ENCODE measurements at places on chromosomes 12 and 14.
A peak's percentile ranks its signal among the peaks of the same experiment; 100 is the strongest.

DNA sequence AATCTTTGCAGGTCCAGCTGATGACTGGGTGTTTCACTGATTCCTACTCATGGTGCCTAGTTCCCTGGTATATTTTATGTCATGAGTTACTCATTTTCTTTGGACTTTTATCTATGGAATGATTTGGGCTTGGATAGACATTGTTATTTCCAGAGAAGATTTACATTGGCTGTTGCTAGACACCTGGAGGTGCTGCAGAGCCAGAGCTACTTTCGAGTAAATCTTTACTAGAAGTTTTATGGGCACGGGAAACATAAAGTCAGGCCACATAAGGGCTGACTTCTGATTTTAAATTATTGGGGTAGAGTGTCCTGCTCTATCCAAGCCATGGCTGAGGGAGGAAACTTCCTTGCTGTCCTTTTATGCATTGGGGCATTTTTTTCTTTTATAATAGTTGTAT is 175.9 kb upstream of the ABCD2 start:
- no peak for DNase-seq

GRCh38 chr12:47717046-47717442 is 8.2 kb downstream of the ENDOU start:
- DNase-seq: peak; percentile 29

DNA sequence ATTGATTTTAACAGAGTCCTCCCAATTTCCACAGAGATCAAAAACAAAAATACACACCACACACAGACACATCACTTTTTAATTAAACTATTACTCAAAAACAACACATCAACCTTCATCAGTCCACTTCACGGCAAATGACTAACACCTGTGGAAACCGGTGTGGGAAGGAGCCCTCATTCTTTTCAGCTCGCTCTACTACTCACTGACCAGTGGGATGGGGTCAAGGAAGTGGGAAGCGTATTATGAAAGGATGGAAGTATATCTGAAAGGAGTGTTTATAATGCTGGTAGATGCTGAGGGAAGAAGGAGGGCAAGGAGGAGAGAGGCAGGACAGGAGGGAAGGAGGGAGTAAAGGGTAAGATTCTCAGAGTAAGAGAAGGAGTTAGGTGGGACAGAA is 156.5 kb downstream of the EPS8 start:
- DNase-seq: no peak

GRCh38 chr12:129257524-129257923 is 404.2 kb downstream of the GLT1D1 start:
- DNase-seq: no peak

GRCh38 chr14:89720741-89721729 is 233.5 kb downstream of the EFCAB11 start:
- DNase-seq: no peak

DNA sequence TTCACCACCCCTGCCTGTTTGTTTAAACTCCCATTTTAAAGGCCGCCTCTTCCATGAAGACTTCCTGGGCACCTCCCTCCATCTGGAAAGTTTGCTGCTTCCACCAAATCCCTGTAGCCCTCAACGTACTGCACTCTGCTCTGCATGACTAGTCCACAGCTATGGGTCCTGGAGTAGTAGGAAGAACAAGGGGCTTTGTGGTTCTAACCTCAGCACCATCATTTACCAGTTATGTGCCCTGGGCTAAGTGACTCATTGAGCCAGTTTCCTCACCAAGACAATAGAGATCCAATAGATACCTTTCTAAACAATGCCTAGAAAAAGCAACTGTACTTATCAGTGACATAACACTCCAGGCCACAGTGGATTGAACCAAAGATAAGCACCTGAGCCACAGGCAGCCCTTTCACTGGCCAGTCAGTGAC is 8.5 kb upstream of the LTBP2 start:
- no peak for DNase-seq

- no peak for DNase-seq
Observed at GRCh38 chr14:55103005-55103640, 25.9 kb upstream of the LGALS3 start.

GRCh38 chr12:89117448-89118034 is 234.8 kb downstream of the DUSP6 start:
- DNase-seq: no peak

DNA sequence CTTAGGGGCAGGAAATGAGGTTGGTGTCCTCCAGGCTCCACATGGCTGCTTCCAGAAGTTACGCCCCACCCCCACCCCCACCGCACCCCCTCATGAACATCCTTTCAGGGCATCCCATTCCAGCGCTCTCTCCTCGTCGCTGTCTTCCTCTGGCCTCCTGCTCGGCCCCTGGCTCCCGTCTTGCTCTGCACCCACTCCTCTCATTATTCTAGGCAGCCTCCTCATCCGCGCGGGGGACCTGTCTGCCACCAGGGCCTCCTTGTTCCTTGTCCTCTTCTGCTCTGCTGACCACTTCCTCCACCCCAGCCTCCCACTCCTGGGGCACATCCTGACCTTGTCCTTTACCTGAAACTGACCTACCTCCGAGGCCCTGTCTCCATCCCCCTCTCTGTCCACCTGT is 29.8 kb upstream of the PLEKHG6 start:
- no peak for DNase-seq

GRCh38 chr12:111249018-111249370 is 119.9 kb downstream of the PHETA1 start:
- no peak for DNase-seq

DNA sequence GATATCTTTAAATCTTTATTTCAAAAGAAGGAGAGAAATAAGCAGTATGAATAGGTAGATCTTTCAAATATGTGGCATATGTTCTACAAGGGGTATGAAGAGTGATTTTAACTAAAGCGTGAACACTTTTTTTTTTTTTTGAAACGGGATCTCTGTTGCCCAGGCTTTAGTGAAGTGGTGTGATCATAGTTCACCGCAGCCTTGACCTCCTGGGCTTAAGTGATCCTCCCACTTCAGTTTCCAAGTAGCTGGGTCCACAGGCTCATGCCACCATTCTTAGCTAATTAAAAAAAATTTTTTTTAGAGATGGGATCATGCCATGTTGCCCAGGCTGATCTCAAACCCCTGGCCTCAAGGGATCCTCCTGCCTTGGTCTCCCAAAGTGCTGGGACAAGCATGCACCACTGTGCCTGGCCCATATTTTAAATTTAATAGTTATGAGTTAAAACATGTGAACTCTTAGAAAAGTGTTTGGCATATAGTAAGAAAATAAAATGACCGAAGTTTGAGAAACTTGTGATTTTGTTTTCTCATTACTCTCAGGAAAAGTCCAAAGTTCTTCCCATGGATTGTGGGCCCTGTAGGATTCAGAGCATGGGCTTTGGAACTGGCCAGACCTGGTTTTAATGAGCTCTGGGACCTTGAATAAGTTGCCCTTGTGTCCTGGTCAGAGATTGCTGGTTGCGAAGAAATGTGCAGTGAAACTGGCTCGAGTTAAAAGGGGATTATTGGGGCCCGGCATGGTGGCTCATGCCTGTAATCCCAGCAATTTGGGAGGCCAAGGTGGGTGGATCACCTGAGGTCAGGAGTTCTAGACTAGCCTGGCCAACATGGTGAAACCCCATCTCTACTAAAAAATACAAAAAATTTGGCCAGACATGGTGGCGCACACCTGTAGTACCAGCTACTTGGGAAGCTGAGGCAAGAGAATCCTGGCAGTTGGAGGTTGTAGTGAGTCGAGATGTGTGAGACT is 27.0 kb downstream of the SLC17A8 start:
- DNase-seq: no peak

DNA sequence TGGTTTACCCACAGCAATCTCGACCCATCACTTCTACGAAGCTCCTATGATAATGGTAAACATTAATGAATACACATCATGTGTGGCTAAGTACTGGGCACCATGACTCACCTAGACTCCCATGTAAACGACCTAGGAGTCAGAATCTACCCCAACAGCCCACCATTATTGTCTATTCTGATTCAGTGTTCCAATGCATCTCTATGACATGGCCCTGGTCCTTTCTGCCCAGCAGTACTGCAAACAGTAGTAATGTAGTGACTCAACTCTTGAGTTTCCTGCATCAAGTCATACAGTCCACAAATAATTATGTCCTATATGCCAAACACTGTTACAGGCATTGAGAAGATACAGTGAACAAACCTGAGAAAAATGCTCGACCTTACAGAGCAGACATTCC is 14.6 kb downstream of the GTF2A1 start:
- DNase-seq: no peak

DNA sequence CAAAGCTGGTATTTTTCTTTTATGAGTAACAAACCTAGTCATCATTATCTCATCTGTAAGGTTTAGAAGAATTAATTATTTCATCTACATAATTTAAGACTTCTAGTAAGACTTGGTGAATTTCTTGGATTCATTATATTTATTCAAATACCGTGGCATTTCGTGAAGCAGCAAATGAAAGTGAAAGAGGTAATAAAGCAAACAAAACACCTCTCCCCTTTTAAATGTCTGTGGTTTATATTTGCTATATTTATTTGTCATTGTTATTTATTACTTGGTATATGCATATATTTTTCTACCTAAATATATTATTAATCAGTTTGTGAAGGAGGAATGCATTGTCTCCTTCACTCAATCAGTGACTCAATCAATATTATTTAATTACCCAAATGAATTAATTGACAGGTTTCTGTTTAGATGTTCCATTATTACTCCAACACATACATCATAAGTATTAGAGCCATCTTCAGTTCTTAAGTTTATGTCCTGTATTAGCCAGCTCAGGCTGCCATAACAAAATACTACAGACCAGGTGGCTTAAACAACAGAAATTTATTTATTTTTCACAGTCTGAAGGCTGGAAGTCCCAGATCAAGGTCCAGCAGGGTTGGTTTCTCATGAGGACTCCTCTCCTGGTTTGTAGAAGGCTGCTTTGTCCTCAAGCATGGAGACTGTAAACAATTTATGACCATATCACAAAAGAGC is 6.6 kb downstream of the CFAP54 start:
- no peak for DNase-seq

- DNase-seq: no peak
Observed at GRCh38 chr12:125773033-125773640, 707.9 kb downstream of the AACS start.

GRCh38 chr12:111057701-111058425 is 137.5 kb upstream of the MYL2 start:
- DNase-seq: no peak

DNA sequence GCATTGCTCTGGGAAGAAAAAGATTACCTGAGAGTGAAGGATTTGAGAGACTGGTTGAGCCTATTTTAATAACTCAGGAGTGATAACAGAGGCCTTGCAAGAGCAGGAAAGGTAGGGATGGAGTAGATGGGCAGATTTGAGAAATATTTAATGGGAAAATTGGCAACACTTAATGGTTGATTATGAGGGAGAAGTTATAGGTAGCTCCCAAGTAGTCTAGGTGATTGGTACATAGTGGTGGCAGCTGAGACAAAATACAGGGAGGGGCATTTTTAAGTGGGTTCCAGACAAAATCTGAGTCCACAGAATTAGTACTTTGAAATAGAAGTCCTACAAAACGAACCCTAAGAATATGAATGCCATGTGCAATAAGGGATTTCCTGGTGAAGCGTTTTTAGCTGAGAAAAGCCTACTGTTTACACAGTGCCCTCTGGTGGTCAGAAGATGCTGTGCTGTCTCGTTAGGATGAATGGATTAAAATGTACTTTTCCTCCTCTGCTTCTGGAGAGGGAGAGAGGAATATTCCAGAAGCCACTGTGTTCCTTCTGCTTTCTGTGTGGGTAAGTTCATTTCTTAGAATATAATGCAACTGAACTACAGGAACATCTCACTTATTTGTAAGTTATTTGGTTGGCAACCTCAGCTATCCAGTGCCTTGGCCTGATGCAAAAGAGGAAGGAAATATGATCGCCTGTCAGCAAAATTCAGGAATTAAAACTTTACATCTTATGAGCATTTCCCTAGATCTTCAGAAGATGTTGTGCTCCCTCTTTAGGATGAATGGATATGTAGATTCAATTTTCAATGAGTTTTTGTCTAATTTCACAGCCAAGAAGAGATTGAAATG is 6.5 kb downstream of the ZBTB1 start:
- peak; percentile 66 for DNase-seq

- DNase-seq: no peak
Observed at GRCh38 chr14:83706231-83706954, 1823.6 kb upstream of the FLRT2 start.

- DNase-seq: no peak
Observed at GRCh38 chr12:20024194-20024593, 344.1 kb upstream of the PDE3A start.

DNA sequence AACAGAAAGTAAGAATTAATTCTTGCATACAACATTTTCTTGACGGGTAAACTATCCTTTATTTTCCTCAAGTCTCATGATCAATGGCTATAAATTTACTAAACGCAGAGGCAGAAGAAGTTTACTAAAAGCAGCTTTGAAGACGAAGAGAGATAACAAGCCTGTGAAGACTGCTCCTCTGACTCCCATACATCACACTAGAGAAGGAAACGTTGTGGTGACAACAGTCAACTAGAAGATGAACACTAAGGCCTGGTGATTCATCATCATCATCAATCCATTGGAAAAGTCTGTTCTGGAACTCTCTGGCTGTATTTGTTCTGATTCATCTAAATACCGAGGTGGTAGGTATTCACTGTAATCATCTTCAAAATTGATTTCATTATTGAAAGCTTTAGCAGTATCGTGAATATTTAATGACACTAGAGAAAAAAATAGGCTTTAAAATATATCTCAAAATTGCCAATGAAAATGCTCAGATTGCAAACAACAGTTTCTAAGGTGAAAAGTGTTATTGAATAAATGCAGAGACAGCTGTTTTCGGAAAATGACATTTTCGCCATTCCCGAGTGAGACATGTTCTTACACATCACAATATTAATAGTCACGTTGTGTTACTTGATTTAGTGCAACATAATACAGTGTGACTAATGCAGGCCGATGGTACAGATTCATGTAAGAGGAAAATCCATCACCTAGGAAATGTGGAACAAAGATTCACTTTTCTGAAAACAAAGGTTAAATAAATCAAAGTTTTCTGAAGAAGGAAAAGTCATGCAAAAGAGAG is 260.5 kb downstream of the C12orf50 start:
- no peak for DNase-seq

All from liver (tissue), 10 donors.